ENCODE measurements at places on chromosomes 16 and 17. TPM values are rescaled to one million over a fixed set of nuclear protein-coding genes. Genes with fewer than 3 reads are reported as not detected.

GRCh38 chr16:3879887-3880564 is 487 bp downstream of the CREBBP start:
- H3K27ac ChIP-seq = no peak overlapping the region
- no peaks in the 10 kb centered on the region for H3K36me3 ChIP-seq
- H3K27me3 ChIP-seq = no peaks in the 10 kb centered on the region

Gene E4F1
- total RNA-seq = 29.5 TPM

Gene FSCN2
- 2.9 TPM for total RNA-seq

GRCh38 chr16:53073022-53073421 is 18.2 kb downstream of the CHD9 start:
- H3K4me1 ChIP-seq = no peaks in the 10 kb centered on the region
- no peaks in the 10 kb centered on the region for H3K27me3 ChIP-seq
- DNase-seq = no peak
- no peak overlapping the region for H3K4me3 ChIP-seq
- no peaks in the 10 kb centered on the region for H3K36me3 ChIP-seq

Gene NOTUM
- 11.1 TPM for total RNA-seq

Gene CDK3
- total RNA-seq = 6.8 TPM

Gene CKLF
- 103 TPM for total RNA-seq

DNA sequence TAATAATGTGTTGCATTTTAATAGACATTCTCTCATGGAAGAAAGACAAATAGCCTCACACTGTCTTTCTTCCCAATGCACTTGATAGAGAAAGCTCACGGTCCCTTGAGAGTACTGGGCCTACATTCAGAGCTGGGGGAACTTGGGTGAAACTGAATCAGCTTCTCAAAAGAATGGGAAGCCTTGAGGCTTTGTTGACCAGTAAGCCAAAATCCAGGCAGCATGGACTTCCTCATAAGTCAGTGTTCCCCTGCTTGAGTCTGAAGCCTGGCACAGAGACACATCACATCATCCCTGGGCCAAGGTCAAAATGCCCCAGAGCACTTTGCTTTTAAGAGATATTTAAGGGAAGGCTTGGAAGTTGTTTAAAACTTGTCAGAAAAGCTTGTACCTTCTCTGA is 302.2 kb upstream of the SALL1 start:
- DNase-seq = no peak
- no peaks in the 10 kb centered on the region for H3K4me1 ChIP-seq
- H3K27ac ChIP-seq = no peak overlapping the region
- H3K4me3 ChIP-seq = no peak overlapping the region
- H3K36me3 ChIP-seq = no peaks in the 10 kb centered on the region

Gene IRX3
- total RNA-seq = 63.2 TPM

- no peaks in the 10 kb centered on the region for H3K36me3 ChIP-seq
- DNase-seq = no peak
- H3K27me3 ChIP-seq = no peaks in the 10 kb centered on the region
- H3K4me3 ChIP-seq = peak overlapping the region; percentile 96
Measured at GRCh38 chr16:25014500-25015147, 545 bp downstream of the ARHGAP17 start.

GRCh38 chr17:37729905-37730304 is 15.0 kb downstream of the HNF1B start:
- H3K4me3 ChIP-seq = no peak overlapping the region
- H3K27me3 ChIP-seq = no peaks in the 10 kb centered on the region
- H3K4me1 ChIP-seq = peaks cover 13% of the 10 kb centered on the region
- H3K27ac ChIP-seq = no peak overlapping the region
- DNase-seq = no peak

Gene HEXIM2
- total RNA-seq = 12.7 TPM

GRCh38 chr16:60170196-60170595 is 1436.1 kb upstream of the GOT2 start:
- no peak overlapping the region for H3K27ac ChIP-seq
- H3K4me1 ChIP-seq = no peaks in the 10 kb centered on the region
- no peak for DNase-seq
- no peak overlapping the region for H3K4me3 ChIP-seq
- no peaks in the 10 kb centered on the region for H3K27me3 ChIP-seq
- H3K36me3 ChIP-seq = no peaks in the 10 kb centered on the region

GRCh38 chr17:6471531-6472465 is 27.5 kb downstream of the PIMREG start:
- no peaks in the 10 kb centered on the region for H3K4me1 ChIP-seq
- H3K27me3 ChIP-seq = no peaks in the 10 kb centered on the region
- H3K36me3 ChIP-seq = no peaks in the 10 kb centered on the region
- no peak for DNase-seq
- no peak overlapping the region for H3K27ac ChIP-seq

DNA sequence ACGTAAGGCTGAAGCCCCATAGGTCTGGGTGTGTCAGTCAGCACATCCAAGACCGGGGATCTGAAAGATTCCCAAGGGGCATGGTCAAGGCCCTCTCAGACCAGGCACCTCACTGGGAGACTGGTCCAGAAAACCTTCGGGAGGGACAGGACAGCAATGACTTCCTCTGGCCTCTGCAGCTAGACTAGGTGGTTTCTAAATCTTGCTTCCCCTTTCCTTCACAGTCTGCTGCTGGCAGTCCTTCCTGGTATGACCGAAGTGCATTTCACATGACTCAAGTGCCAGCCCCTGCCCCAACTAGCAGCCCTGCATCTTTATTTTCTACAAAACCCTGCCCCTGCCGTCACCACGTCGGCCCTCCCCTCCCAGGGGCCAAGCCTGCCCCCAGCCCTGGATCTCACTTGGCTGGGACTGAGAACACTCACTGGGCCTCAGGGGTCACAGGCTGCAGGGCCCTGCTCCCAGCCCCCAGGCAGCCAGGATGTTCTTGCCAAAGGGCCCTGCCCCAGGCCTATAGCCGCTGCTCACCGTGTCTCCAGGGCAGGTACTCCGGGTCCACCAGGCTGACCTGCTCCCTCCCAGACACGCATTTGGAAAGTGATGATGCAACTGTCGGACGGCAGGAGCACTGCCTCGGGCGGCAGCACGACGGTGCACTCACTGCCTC is 18.3 kb downstream of the POLR3K start:
- no peaks in the 10 kb centered on the region for H3K4me1 ChIP-seq
- no peaks in the 10 kb centered on the region for H3K27me3 ChIP-seq
- H3K36me3 ChIP-seq = no peaks in the 10 kb centered on the region
- DNase-seq = no peak
- no peak overlapping the region for H3K27ac ChIP-seq

DNA sequence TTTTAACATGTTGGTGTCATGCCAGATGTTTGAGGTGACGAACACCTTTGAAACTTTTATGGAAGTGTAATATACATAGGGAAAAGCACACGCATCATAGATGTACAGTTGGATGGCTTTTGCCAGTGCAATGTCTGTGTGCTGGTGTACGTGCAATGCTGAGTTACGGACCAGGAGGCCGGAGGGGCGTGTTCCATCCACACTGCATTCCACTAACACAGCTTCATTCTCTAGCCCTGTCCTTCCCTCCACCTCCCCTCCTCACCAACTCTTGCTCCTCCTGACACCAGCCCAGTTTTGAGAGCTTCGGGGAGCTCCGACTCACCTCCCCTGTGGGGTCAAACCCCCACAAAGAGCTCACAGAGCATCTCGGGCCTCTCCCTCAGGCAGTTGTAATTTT is 358.8 kb downstream of the C16orf95 start:
- no peak overlapping the region for H3K4me3 ChIP-seq
- DNase-seq = no peak
- H3K27ac ChIP-seq = no peak overlapping the region
- H3K4me1 ChIP-seq = no peaks in the 10 kb centered on the region
- H3K36me3 ChIP-seq = no peaks in the 10 kb centered on the region
- no peaks in the 10 kb centered on the region for H3K27me3 ChIP-seq

DNA sequence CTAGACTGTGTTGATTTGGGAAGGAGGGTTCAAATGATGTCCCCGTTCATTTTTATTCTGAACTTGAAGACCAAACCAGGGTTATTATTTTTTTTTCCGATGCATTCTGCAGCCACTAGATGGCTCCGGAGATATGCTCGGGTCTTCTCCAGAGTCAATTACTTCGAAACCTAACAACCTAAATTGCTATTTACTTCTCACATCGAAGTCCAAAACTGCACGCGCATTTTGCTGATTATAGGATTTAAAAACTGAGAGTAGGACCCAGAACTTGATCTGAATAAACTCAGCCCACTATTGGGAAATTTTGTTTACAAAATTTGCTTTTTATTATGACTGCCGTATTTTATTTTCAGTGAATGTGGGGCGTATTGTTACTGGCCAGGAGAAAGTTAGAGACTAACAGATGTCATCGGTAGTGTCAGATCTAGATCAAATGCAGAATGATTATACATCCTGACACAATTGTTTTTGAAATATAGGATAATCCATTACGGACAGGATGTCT is 263.8 kb downstream of the HS3ST3A1 start:
- no peak overlapping the region for H3K4me3 ChIP-seq
- H3K36me3 ChIP-seq = no peaks in the 10 kb centered on the region
- no peak overlapping the region for H3K27ac ChIP-seq
- H3K4me1 ChIP-seq = no peaks in the 10 kb centered on the region
- H3K27me3 ChIP-seq = no peaks in the 10 kb centered on the region

DNA sequence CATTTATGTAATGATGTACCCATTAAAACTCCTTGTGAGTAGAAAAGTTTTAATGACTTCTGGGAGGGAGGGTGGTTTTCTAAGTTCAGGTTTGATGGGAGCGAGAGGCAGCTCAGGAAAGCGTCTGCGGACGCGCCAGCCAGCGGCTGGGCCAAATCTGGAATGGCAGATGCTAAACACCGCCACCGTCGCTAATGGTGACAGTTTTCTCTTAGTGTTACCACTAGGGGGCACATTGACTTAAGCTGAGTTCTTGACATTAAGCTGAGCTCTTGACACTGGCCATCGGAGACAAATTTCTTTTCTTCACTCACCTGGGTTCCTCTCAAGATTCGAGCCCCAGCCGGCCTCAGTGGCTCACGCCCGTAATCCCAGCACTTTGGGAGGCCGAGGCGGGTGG is 6.7 kb downstream of the TRPV1 start:
- no peaks in the 10 kb centered on the region for H3K36me3 ChIP-seq
- H3K27ac ChIP-seq = no peak overlapping the region
- peak; percentile 20 for DNase-seq
- H3K4me3 ChIP-seq = no peak overlapping the region

Gene NRN1L
- total RNA-seq = not detected

- H3K4me1 ChIP-seq = peaks cover 72% of the 10 kb centered on the region
- no peaks in the 10 kb centered on the region for H3K27me3 ChIP-seq
- H3K4me3 ChIP-seq = no peak overlapping the region
- no peaks in the 10 kb centered on the region for H3K36me3 ChIP-seq
Measured at GRCh38 chr17:50209472-50210239, 8.2 kb upstream of the COL1A1 start.

Gene NOL3
- 22.4 TPM for total RNA-seq

DNA sequence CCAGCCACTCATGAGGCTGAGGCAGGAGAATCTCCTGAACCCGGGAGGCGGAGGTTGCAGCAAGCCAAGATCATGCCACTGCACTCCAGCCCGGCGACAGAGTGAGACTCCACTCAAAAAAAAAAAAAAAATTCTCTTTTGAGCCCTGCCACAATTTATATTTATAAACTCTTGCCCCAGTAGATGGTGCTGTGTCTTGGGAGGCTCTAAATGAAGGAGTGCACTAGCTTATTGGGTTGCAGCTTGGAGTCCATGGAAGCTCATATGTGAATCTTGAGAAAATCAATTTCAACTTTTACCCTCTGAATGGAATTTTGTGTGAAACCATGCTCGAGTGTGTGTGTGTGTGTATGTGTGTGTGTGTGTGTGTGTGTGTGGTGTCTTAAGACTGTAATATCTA is 420.1 kb downstream of the HS3ST4 start:
- no peaks in the 10 kb centered on the region for H3K36me3 ChIP-seq
- no peaks in the 10 kb centered on the region for H3K4me1 ChIP-seq
- H3K27ac ChIP-seq = no peak overlapping the region
- no peaks in the 10 kb centered on the region for H3K27me3 ChIP-seq

- no peaks in the 10 kb centered on the region for H3K27me3 ChIP-seq
- no peak overlapping the region for H3K4me3 ChIP-seq
- no peak for DNase-seq
Measured at GRCh38 chr17:34220752-34221395, 34.2 kb upstream of the CCL2 start.

GRCh38 chr17:71821511-71821910 is 299.3 kb upstream of the SOX9 start:
- H3K27me3 ChIP-seq = no peaks in the 10 kb centered on the region
- no peak overlapping the region for H3K4me3 ChIP-seq
- no peaks in the 10 kb centered on the region for H3K36me3 ChIP-seq
- no peak overlapping the region for H3K27ac ChIP-seq

- H3K4me3 ChIP-seq = no peak overlapping the region
- DNase-seq = no peak
- no peak overlapping the region for H3K27ac ChIP-seq
- H3K4me1 ChIP-seq = no peaks in the 10 kb centered on the region
- no peaks in the 10 kb centered on the region for H3K27me3 ChIP-seq
Measured at GRCh38 chr17:30933966-30934365, 12.2 kb downstream of the ADAP2 start.

DNA sequence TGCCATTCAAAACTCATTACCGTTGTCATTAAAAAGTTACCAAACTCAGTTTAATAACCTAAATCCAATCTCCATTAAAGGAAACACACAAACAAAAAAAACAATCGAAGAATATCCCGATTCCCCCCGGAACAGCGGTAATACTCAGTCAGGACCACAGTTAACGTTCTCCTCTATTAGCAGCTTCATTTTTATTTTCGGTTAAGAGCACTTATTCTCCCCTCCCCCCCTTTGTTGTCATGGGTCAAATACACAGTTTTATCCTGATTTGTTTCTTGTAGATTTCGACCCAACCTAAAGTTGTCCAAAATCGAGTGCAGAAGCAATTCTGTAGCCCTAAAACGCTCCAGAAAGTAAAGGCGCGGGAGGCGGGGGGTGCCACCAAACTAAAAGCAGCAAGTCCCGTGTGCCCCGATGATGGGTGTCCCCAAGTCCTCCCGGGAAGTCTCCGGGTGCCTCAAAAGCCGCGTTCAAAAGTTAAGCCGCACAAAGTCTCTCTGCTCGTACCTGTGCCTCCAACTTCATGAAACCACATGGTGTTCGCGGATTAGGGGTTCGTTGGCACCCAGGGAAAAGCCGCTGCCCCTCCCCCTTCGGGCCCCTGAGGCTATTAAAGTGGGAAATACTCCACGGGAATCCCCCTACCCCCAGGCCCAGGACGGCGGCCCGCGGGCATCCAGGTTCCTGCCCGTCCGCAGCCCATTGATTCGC is 996 bp downstream of the SUMO2 start:
- H3K27me3 ChIP-seq = no peaks in the 10 kb centered on the region
- DNase-seq = no peak
- H3K27ac ChIP-seq = peak overlapping the region; percentile 99
- H3K4me1 ChIP-seq = peaks cover 18% of the 10 kb centered on the region

- 0 out of 2 replicates have a peak, but pooled peaks cover 9% of the 10 kb centered on the region for H3K4me1 ChIP-seq
- DNase-seq = peak; percentile 19
- peaks cover 6% of the 10 kb centered on the region for H3K27me3 ChIP-seq
- H3K27ac ChIP-seq = no peak within 1 kb of the TSS
Measured at GRCh38 chr17:73644145-73645049, at the start of gene SDK2. SDK2 (minus strand) TSS chr17:73644445; CDS start chr17:73644088, 357 bp downstream.

DNA sequence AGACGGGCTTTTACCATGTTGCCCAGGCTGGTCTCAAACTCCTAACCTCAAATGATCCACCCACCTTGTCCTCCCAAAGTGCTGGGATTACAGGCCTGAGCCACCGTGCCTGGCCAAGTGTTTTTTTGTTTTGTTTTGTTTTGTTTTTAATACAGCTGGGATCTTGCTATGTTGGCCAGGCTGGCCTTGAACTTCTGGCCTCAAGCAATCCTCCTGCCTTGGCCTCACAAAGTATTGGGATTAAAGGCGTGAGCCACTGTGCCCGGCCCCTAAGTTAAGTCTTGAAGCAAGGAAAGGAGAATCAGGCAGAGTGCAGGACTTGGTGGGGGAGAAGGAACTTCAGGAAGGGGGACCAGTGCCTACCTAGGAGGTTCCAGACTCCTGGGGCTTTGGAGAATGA is 51.7 kb upstream of the NOL11 start:
- DNase-seq = no peak
- H3K27ac ChIP-seq = no peak overlapping the region
- no peak overlapping the region for H3K4me3 ChIP-seq
- no peaks in the 10 kb centered on the region for H3K36me3 ChIP-seq
- H3K27me3 ChIP-seq = no peaks in the 10 kb centered on the region

Gene NPIPA2
- total RNA-seq = 4.1 TPM
